ENCODE measurements at places on chromosomes 2 and 18.

GRCh38 chr2:151302404-151302803 is 12.9 kb upstream of the NMI start:
- DNase-seq = no peak

DNA sequence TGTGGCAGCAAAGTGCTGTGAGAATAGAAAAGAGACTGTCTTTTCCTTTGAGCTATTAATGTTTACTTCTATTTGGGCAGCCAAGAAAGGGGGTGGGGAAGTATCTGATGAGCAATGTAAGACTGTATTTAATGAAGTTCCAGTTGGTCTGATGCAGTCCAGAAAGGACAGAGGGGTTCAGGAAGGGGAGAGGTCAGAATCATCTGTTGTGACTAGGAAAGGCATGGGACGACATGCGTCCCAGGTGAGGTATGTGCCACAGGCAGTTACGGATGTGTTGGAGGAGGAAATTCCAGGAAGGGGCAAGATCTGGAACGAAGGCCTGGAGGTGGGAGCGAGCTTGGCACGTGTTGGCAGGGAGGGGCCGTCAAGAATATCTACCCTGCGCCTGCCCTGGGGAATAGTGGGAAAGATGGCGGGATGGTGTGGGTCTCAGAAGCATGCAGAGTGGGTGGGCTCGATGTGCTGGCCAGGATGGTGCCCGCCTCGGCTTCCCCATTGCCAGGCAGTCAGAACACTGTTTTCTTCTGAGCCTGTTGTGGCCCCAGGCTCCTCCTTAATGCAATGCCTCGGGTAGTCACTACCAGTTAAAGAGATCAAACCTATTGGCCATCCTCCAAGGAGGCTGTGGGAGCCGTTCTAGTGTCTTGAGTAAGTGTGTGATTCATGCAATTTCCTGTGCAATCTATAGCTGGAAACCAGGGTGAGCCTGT is 57.8 kb upstream of the TXNDC2 start:
- DNase-seq = no peak

- DNase-seq = no peak
Observed at GRCh38 chr2:237765875-237766274, 32.7 kb upstream of the RBM44 start.

- no peak for DNase-seq
Observed at GRCh38 chr18:63648241-63648640, 4.2 kb upstream of the SERPINB4 start.

- DNase-seq = no peak
Observed at GRCh38 chr2:227388537-227389011, 825 bp upstream of the SCYGR1 start.

- no peak for DNase-seq
Observed at GRCh38 chr2:49598231-49598630, 443.9 kb upstream of the FSHR start.

GRCh38 chr2:229244975-229245374 is 26.1 kb downstream of the PID1 start:
- DNase-seq = no peak

DNA sequence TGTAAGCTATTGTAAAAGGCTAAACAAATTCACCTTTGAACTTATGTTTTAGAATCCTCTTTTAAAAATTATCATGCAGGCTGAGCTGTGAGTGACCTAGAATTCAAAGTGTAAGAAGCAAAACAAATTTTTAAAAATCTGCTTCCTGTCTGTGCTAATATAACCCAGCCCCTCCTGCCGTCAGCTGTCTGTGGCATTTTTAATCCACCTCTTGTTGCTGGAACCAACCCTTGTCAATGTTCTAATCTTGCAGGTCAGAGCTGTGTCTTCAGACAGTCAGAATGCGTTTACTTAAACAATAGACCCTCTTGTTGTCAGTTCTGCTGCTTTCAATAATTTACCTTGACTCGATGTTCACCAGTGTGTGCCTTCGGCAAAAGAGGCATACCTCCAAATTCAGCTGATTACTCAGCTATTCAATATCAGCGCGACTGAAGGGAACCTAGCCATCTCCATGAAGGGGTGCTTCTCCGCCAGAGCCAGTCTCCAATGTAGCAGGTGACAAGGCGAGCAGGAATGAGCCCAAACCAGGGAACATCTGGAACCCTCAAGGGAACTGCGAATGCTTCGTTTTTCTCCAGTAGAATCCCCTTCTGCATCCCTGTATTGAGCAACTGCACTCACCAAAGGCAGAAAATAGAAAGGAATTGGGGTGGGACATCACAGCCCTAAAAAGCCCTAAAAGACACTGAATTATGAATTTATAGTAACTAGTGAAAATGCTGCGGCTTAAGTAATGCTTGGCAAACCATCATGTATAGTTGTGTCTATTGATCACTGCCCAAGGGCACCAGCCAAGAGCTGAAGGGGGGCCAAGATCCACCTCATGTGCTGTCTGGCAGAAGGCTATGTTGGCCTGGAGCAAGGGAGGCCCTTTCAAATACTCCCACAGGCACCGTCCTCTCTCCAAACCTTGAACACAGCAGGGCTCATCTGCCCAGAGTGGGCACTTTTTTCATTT is 62.5 kb downstream of the LYPD6B start:
- DNase-seq = no peak

- DNase-seq = no peak
Observed at GRCh38 chr2:86649119-86649947, 25.7 kb upstream of the RNF103 start.

- DNase-seq = no peak
Observed at GRCh38 chr2:231519975-231520555, 10.2 kb downstream of the NMUR1 start.

- DNase-seq = no peak
Observed at GRCh38 chr2:11773747-11774525, 27.5 kb downstream of the LPIN1 start.

GRCh38 chr18:27667064-27667463 is 482.0 kb upstream of the CHST9 start:
- DNase-seq = no peak

DNA sequence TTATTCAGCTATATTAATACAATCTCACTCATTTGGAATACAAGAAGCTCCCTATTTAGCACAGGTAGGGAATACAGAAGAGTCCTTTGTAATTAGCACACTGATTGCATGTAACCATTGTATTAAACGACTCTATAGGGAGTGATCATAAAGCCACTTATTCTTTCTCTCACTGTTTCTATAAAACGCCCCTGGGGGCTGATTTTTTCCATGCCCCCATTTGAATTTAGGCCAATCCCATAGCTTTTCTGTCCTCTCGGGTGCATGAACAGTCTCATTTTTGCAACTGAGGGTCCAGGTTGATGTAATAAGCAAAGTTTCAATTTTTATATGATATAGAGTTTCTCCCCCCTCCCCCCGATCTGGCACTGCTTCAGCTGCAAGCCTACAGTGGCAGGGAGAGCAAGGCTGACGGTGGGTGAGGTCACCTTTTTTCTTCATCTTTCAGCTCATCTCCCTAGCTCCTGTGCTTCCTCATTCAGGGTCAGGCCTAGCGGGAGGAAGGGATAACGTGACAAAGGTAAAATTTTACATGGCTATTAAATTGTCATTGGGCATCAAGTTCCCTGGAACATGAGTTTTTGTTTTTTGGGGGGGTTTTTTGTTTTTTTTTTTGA is 45.7 kb downstream of the GAD1 start:
- DNase-seq = no peak

DNA sequence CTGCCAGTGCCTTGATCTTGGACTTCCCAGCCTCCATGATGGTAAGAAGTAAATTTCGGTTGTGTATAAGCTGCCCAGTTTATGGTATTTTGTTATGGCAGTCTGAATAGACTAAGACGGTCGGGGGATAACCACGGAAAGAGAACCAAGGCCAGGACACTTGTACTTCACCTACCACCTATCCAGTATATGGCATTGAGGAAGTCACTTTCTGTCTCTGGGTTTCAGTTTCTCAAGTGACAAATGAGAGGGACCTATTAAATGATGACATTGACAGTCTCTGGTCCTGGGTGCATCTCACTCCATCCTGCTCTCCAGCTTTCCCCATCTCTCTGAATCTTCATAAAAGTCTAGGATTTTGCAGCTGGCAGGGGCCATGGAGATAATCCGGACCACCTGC is 183.8 kb upstream of the MSH6 start:
- DNase-seq = no peak

DNA sequence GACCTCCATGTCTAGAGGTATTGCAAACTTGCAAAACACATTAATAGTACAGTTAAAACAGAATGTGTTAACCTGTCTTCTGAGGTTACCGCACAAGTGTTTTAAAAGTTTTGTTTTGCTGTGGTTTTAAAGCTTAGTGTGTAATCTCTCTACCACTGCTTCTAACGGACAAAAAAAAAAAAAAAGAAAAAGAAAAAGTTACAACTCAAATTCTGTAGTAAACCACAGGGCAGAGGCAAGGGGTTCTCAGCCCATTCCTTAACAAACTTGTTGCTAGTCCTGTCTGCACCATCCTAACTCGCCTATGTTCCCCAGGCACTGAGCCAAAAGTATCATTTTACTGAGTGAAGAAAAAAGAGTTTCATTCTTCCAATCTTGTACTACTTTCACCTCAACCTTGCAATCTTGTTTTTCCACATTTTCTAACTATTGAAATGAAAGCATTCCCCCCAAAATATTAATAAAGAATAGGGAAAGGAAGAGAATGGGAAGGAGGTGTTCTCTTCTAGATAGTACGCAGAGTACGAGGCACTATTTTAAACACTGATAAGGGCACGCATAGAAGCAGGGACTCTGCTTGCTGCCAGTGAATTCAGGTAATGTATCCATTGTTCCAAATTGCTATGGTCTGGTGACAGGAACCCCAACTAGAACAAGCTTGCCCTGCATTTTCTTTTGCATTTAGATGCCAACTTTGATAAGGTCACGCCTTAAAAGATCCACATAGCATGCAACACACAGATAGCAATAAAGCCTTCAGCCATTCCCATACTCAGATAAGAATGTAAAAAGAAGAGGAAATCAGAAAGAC is 47.1 kb downstream of the IKZF2 start:
- no peak for DNase-seq

GRCh38 chr2:131413148-131413747 is 49.3 kb upstream of the RAB6D start:
- DNase-seq = no peak

DNA sequence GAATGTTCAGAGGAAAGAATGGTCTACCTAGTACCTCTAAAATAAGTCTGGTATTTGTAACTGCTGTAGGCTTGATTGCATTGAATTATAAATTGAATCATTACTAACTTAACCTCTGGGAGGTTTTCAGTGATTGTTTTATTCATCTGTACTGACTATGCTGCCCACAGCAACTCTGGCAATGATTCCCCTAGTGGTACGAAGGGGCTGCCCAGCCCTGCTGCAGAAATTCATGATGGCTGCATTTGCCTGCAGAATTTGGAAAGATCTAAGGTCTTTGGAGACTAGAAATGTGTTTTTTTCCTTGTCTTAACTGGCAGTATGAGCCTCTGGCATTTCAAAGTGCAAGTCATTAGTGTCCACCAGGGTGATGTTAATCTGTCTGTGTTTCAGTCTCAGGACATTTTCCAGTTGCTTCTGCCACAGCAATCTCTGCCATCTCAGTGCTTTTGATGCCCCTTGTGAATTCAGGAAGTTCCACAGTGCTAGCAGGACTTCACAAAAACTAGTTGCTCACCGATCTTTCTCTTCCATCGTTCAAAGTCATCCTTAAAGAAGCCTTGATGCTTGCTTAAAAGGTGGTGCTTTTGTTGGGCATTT is 13.4 kb upstream of the LRPPRC start:
- DNase-seq = no peak

GRCh38 chr2:239472235-239472775 is 71.5 kb upstream of the HDAC4 start:
- DNase-seq = no peak

GRCh38 chr2:139354518-139354917 is 574.3 kb upstream of the NXPH2 start:
- DNase-seq = no peak

- DNase-seq = no peak
Observed at GRCh38 chr18:37662546-37663339, 97.1 kb upstream of the CELF4 start.

- DNase-seq = no peak
Observed at GRCh38 chr18:37270038-37270665, 295.4 kb downstream of the CELF4 start.

GRCh38 chr2:216492597-216493333 is 5.9 kb upstream of the RPL37A start:
- no peak for DNase-seq

GRCh38 chr2:194698012-194698411 is 959.0 kb upstream of the SLC39A10 start:
- DNase-seq = no peak

- no peak for DNase-seq
Observed at GRCh38 chr2:156333274-156333950, 891 bp upstream of the NR4A2 start.

GRCh38 chr2:15043336-15044058 is 411.0 kb downstream of the LRATD1 start:
- DNase-seq = no peak

DNA sequence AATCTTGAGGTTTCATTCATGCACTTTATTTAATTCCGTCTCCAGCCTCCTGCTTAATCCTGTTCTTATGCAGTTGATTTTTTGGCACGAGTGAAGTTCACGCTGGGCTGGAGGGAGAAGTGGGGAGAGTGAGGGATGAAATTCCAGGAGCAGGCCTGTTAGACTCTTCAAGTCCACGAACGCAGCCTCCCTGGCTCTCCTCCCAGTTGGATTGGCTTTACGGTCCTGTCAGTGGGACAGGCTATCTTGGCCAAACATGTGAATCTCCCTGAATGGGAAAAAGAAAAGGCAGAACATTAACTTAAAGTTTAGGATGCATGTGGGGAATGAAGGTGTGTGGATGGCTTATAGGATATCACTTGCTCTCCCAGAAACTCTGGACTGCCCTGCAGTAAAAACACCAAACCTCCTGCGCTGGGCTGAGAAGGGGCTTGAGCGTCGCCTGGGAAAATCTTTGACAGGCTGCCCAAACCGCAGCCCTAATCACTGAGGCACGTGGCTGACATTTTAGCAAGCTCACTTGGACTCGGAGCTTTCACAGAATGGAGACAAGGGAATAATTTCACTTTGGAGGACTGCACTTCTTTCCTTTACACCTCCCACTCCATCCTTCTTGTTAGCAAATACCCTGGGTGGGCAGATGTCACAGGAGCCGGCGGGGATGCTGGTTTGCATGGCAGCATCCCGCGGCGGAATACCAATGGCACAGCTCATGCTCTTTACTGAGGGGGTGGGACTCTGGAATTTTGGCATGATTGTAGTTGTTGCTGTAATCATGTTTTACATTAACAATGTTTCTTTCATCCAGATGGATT is 93.9 kb downstream of the ACKR3 start:
- no peak for DNase-seq

GRCh38 chr18:45068400-45069094 is 387.9 kb downstream of the SETBP1 start:
- DNase-seq = no peak

GRCh38 chr18:60401346-60401745 is 28.8 kb upstream of the MC4R start:
- no peak for DNase-seq

GRCh38 chr2:148901142-148901541 is 26.1 kb downstream of the KIF5C start:
- no peak for DNase-seq

Data from activated effector memory CD4-positive, alpha-beta T cell treated with Interleukin-2 at 50 U/mL for 16 hours (primary cell).